H9 (cell line): ENCODE measurements at places on chromosomes 11 and 22. TPM values are rescaled to one million over a fixed set of nuclear protein-coding genes. Genes with fewer than 3 reads are reported as not detected.
A peak's percentile ranks its signal among the peaks of the same experiment; 100 is the strongest.

DNA sequence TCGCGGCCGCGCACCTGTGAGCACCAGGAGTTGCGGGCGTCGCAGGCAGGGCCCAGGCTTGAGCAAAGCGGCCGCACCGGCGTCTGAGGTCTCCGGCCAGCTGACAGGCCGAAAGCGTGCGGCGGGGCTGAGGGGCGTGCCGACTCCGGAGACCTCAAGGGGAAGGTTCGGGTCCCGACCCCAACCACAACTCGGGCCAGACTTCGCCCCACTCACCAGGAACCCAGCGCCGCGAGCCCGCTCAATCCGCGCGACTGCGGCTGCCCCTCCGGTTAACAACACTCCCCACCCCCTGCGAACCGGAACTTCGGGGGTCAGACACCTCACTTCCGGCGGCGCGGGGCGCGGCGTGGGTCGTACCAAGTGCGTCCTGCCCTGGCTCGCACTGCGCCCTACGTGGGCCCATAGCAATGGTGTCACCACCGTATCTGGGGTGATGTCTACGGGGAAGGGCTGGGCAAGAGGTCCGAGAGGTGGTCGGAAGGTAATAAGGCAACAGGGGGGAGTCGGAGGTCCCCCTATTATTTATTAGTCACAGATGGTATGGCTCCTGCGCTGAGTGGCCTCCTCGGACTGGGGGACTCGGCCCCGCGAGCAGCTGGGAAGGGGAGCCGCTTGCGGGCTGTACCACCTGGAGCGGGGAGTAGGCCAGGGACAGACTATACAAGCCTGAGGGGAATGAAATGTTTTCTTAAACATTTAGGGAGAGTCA is at the start of gene SYVN1:
Gene SYVN1 (minus strand): TSS at position 280 of the 712 bp plus-strand sequence. CDS start 918 bp downstream, outside the sequence.
- H3K27ac ChIP-seq: peak within 1 kb of the TSS; percentile 71
- no peaks in the 10 kb centered on the region for H3K27me3 ChIP-seq
- no peaks in the 10 kb centered on the region for H3K4me1 ChIP-seq
- H3K36me3 ChIP-seq: peaks cover 31% of the 10 kb centered on the region
- H3K4me3 ChIP-seq: peak within 1 kb of the TSS; percentile 93

GRCh38 chr22:27247701-27248434 is 553.7 kb downstream of the MN1 start:
- no peak overlapping the region for H3K27ac ChIP-seq
- H3K36me3 ChIP-seq: no peaks in the 10 kb centered on the region
- H3K4me3 ChIP-seq: no peak overlapping the region
- DNase-seq: no peak

GRCh38 chr11:57082125-57082524 is 93.4 kb downstream of the OR5AK2 start:
- H3K36me3 ChIP-seq: no peaks in the 10 kb centered on the region
- H3K27me3 ChIP-seq: no peaks in the 10 kb centered on the region
- H3K4me1 ChIP-seq: no peaks in the 10 kb centered on the region

- H3K36me3 ChIP-seq: no peaks in the 10 kb centered on the region
- no peak for DNase-seq
- no peaks in the 10 kb centered on the region for H3K4me1 ChIP-seq
Observed at GRCh38 chr22:27810609-27811151, 9.1 kb upstream of the MN1 start.

- H3K36me3 ChIP-seq: no peaks in the 10 kb centered on the region
- no peaks in the 10 kb centered on the region for H3K27me3 ChIP-seq
- no peak overlapping the region for H3K4me3 ChIP-seq
- H3K27ac ChIP-seq: no peak overlapping the region
- no peak for DNase-seq
Observed at GRCh38 chr11:101482556-101483124, 101.2 kb downstream of the TRPC6 start.

The PDE3B gene
- total RNA-seq: 6.6 and 7.2 TPM in 2 replicates

- H3K27me3 ChIP-seq: no peaks in the 10 kb centered on the region
- peak; percentile 78 for DNase-seq
- no peak overlapping the region for H3K27ac ChIP-seq
- peaks cover 5% of the 10 kb centered on the region; the same call in 1 of the 2 replicates for H3K4me1 ChIP-seq
- peaks cover 3% of the 10 kb centered on the region; the same call in 2 of the 3 replicates for H3K36me3 ChIP-seq
Observed at GRCh38 chr11:129589190-129589860, 213.7 kb downstream of the BARX2 start.

DNA sequence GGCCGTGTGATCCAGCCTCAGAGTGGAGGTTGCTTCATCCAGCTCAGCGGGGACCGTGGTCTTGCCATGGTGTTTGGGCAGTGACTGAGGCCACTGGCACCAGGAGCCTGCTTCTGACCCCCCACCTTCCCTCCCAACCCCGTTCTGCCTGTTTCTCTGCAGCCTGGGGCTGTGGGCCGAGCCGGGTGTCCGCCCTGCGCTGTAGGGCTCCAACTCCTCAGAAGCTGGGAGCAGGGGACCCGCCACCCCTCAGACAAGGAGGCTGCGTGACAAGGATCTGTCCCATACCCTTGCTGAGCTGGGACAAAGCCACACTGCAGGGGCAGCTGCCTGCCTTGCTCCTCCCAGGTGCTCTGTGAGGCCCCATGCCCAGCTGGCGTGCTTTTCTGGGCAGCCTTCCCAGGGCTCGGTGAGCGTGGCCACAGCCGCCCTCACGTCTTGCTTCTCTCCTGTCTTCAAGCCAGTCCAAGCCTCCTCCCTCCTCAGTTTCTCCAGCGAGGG is 11.7 kb upstream of the ARFGAP3 start:
- H3K36me3 ChIP-seq: peaks cover 27% of the 10 kb centered on the region
- DNase-seq: no peak
- no peak overlapping the region for H3K27ac ChIP-seq
- H3K4me1 ChIP-seq: no peaks in the 10 kb centered on the region
- H3K27me3 ChIP-seq: no peaks in the 10 kb centered on the region

- H3K36me3 ChIP-seq: peaks cover 13% of the 10 kb centered on the region
- H3K4me3 ChIP-seq: no peak overlapping the region
- no peak for DNase-seq
- H3K27me3 ChIP-seq: no peaks in the 10 kb centered on the region
Observed at GRCh38 chr22:23094695-23095681, 24.7 kb downstream of the GNAZ start.

DNA sequence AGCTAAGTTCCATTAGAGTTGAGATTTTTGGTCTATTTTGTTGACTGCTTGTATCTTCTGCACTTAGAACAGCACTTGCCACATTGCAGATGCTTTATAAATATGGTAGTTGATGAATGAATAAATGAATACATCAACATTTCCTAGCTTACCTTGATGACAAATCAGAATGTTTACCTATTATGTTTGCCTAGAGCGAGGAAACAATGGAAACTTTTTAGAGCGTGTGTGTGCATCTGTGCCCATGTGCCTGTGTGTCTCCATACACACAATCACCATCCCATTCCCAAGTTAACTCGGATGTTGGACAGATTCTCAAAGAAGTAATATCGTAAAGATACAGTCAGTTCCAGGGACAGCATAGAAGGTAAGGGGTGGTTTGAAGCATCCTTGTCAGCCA is 139.1 kb downstream of the DBX1 start:
- peaks cover 42% of the 10 kb centered on the region for H3K4me1 ChIP-seq
- H3K4me3 ChIP-seq: no peak overlapping the region
- no peak for DNase-seq
- H3K27me3 ChIP-seq: no peaks in the 10 kb centered on the region

- H3K36me3 ChIP-seq: no peaks in the 10 kb centered on the region
- H3K4me3 ChIP-seq: no peak overlapping the region
- no peaks in the 10 kb centered on the region for H3K4me1 ChIP-seq
- no peak for DNase-seq
- no peaks in the 10 kb centered on the region for H3K27me3 ChIP-seq
Observed at GRCh38 chr11:120798854-120799253, 225.0 kb upstream of the TBCEL start.

The P4HA3 gene
- not detected in 2 replicates for total RNA-seq

DNA sequence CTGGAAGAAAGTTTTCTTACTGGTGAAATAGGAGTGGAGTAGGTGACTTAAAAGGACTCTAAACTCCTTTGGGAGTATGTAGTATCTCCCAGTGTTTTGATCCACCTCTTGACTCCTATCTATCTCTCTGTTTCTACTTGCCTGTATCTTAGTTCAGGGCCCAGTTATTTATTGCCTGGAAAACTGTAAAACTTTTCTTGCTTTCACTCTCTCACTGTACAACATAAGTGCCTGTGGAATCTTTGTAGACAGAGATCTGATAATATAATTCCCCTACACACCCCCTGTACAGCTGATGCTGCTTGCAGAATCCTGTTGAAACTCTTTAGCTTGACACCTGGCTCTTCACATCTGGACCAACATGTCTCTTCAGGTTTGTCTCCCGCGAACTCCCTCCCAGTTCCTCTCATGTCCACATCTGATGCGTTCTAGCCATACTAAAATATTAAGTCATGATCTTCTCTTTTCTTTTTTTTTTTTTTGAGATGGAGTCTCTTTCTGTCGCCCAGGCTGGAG is 26.5 kb upstream of the SESN3 start:
- no peaks in the 10 kb centered on the region for H3K36me3 ChIP-seq
- H3K27me3 ChIP-seq: no peaks in the 10 kb centered on the region
- DNase-seq: no peak
- no peak overlapping the region for H3K27ac ChIP-seq
